Left ventricle myocardium superior (tissue), 1 donor: ENCODE measurements at places on chromosomes 2 and 18. TPM values are rescaled to one million over a fixed set of nuclear protein-coding genes. Genes with fewer than 3 reads are reported as not detected.

GRCh38 chr2:111117598-111118480, 2.9 kb upstream of the BCL2L11 start:
- DNase-seq: peak; percentile 68

- DNase-seq: no peak
Measured at GRCh38 chr2:48148841-48149430, 242.6 kb upstream of the FBXO11 start.

DNA sequence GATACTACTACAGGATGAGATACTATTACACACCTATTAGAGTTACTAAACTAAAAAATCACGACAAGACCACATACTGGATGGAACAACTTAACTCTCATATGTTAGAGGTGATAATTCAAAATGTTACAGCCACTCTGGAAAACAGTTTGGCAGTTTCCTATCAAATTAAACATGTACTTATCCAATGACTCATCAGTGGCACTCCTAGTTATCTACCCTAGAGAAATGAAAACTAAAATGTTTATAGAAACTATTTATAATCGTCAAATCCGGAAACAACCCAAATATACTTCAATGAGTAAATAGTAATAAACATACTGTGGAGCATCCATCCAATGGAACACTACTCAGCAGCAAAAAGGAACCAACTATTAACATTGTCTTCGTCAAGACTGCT, 137.0 kb upstream of the RBBP8 start:
- no peak for DNase-seq

DNA sequence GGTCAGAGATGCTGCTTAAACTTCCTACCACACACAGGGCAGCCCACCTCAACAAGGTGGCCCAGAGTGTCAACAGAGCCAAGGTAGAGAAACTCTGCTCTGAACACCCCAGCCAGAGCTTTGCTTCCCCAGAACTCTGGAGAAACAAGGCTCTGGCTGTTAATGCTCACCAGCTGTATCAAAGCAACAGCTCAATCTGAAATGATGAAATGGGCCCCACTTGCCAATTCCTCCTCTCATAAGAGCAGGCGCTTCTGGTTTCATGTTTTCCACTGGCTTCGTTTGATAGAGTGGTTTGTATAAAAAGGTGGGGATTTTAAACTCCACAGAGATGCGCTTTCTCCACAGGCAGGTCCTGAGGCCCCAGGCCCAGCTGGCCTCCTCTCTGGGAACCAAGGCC, 60.9 kb upstream of the TFCP2L1 start:
- DNase-seq: no peak

The DNAH7 gene
- total RNA-seq: 0.25 TPM
